ENCODE measurements at places on chromosomes 5 and 9. TPM values are rescaled to one million over a fixed set of nuclear protein-coding genes. Genes with fewer than 3 reads are reported as not detected.

GRCh38 chr5:101435768-101436167, 532.7 kb upstream of the ST8SIA4 start:
- DNase-seq = no peak

The PAX5 gene
- total RNA-seq = 0.12 TPM

GRCh38 chr5:18965893-18966292, 1022.1 kb downstream of the CDH18 start:
- DNase-seq = no peak

DNA sequence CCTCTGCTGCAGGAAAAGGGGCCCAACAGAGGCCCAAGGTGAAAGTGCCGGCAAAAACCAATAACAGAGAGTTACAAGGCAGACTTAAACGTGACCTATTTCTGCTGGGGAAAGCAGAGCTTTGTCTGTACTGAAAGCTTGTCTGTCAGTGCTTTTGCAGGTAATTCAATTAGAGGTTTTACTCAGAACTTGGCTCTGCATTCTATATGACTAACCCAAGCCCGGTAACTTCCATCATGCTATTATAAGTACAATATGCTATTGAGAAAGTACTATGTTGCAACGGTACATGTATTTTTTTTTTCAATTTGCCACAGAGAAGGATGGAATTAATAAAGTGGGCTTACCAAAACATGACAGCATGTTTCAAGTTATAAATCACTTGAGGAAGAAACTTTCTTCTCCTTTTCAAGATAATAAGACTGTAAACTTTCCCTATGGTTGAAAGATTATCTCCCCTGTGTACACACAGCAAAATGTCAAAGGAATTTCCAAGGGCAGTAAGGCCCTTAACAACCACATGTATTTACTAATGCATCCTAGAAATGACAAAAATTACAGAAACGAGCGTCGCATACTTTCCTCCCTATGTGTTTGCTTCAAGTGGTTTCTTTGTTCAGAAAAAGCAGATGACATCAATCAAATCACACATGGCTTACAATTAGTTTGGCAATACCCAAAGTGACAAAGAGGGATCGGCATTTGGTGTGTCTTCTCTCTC, 282.4 kb downstream of the EFNA5 start:
- peak; percentile 17 for DNase-seq

The PPIC gene
- not detected for total RNA-seq

The PHF24 gene
- 0.12 TPM for total RNA-seq

GRCh38 chr9:131667576-131667975, 72.3 kb downstream of the RAPGEF1 start:
- peak; percentile 94 for DNase-seq

DNA sequence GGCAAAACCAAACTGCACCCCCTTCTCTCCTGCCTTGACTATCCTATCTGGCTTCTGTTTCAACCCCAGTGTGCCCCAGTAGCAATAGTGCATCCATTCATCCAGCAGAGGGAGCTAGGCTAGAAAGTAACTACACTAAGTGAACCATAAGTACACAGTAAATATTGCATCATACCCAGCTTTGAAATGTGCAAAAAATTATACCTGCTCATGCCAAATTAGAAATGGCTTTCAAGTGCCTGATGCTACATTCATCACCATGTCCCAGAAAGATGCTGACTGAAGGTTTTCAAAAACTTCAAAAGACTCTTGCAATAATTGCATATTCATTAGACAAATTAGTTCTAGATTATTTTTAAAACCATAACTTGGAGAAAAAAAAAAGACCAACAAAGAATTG, 153.5 kb downstream of the PRELID2 start:
- DNase-seq = peak; percentile 43

DNA sequence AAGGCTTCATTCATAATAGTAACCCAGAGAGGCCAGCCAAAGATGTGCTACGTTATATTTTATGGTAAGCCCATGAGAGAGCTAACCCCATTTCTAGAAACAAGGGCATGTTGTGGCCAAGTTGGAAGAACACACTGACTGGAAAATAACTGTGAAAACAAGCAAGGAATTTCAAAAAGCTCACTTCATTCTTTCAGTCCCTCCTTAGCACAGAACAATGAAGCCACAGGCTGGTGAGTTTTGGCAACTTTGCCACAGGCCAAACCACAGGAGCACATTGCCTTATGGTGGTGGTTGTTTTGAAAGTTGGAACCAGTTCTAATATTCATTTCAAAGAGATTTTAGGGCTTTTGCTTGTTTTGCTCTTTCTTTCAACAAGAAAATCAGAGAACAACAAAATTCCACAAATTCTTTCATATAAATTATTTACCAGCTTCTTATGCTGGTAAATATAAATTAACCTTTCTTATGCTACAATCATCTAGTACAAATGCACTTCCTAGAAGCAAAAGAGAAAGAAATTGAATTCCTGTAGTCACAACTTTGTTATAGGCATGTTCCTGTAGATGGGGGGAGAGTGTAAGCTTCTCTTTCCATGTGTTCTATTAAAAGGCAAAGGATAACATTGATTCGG, 225.4 kb upstream of the RFX3 start:
- peak; percentile 36 for DNase-seq

The SH3RF2 gene
- 0.12 TPM for total RNA-seq

The F2RL2 gene
- not detected for total RNA-seq

DNA sequence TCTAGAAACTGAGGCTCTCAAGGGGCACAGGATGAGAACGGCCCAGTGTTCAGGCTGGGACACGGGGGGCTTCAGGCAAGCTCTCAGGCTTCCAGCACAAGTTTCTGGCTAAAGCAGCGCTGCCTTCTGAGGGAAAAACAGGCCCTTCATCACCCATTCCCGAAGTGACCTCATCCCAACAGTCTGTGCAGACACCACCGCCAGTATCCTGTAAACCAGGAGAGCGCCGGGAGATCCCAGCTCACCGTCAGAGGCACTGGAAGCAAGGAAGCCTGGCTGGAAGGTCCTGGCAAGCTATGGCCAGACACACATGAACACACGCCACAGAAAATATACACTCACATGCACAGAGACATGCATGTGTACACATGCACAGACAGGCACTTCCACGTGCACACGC, 8.8 kb downstream of the SLC12A7 start:
- no peak for DNase-seq

- no peak for DNase-seq
These were observed 35.1 kb downstream of the MRPL36 start for GRCh38 chr5:1764606-1764960.

The GGTA1 gene
- not detected for total RNA-seq

- DNase-seq = no peak
These were observed 21.6 kb downstream of the CATSPER3 start for GRCh38 chr5:134989266-134989830.

GRCh38 chr9:28329323-28329722, 756.0 kb upstream of the C9orf72 start:
- DNase-seq = no peak

DNA sequence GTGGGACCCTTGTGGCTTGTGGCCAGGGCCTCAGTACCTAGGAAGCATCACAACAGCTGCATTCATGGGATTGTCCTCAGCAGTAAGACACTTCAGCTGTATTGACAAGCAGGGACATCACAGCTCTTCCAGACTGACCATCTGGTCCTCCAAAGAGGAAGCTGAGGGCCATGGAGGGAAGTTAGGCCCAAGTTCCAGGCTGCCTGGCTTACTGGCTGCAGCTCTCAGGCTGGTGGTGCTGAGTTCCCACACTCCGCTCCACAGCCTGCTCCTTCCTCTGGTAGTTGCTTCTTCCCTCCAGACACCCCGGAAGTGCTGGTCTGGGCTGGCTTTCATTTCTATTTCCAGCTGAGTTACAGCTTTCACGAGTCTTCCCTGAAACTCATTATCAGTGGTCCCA, 5.7 kb upstream of the STING1 start:
- DNase-seq = no peak

DNA sequence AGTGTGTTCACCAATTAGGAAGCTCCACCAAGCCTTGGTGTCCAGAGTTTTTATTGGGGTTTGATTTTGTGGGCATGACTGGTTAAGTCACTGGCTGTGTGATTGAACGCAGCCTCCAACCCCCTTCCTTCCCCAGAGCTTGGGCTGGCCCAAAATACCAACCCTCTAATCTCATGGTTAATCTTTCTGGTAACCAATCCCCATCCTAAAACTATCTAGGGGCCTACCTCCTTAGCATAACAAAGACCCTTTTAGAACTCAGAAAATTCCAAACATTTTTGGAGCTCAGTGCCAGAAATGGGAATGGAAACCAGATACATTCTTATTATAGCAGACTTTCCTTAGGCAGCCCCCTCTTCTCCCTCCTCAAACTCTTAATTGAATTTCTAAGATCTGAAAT, 35.9 kb upstream of the HRH2 start:
- no peak for DNase-seq

DNA sequence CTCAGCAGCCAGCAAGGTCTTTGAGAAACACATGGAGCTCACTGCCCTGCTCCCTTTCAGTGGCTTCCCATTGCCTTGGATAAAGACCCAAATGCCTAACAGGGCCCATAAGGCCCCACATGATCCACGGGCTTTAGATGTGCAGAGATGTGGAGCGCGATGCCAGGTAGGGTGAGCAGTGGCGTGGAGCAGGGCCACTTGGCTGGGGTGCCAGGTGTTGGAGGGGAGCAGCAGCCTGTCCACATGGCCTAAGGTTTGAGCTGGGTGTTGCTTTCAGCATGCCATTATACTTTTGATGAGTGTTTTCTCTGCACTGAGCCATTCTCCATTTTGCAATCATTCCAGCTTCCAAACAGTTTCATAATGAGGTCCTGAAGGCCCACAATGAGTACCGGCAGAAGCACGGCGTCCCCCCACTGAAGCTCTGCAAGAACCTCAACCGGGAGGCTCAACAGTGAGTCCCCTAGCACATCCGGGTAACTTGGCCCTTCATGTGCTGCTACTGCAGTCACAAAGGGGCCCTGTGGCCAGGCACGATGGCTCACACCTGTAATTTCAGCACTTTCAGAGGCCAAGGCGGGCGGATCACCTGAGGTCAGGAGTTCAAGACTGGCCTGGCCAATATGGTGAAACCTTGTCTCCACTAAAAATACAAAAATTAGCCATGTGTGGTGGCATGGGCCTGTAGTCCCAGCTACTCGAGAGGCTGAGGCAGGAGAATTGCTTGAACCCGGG, 11.1 kb downstream of the GLIPR2 start:
- DNase-seq = no peak

The ABO gene
- not detected for total RNA-seq

GRCh38 chr9:131723632-131724031, 16.2 kb downstream of the RAPGEF1 start:
- no peak for DNase-seq

GRCh38 chr5:96121364-96121763, 159.7 kb upstream of the ELL2 start:
- no peak for DNase-seq

- DNase-seq = no peak
These were observed 12.8 kb downstream of the PTAR1 start for GRCh38 chr9:69746859-69747560.

DNA sequence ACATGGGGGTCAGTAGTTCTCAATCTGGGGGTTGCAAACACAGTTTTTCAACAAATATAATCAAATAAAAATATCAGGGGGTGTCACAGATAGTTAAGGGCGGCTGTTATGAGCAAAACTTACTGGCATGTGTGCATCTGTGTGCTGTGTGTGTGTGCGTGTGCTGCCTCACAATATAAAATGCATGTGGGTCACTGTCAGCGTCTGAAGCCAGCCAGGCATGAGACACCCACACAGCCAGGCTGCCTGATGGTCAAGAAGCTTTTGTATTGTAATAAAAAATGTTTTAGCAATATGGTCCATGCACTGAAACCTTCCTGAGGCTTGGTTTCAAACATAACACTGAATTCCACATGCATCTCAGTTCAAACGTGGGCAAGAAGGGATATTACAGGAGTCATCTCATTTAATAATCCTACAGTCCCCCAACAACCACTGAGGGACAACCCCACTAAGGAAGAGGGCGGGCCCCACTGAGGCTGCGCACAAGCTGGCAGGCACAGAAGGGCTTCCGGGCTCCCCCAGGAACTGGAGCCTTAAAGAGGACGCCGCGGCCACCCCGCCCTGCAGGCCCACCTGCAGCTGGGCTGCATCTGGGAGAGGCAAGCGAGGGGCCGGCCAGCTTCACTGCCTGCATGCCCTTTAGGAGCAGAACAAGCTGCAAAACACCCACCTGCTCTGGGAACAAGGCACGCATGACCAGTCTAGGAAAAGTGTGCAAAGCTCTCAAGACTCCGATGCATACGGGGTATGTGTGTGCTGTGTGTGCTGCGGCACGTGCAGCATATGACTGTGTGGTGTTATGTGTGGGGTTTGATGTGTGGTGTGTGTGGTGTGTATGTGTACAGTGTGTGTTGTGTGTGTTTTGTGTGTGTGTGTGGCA, 14.1 kb downstream of the SEMA4D start:
- DNase-seq = peak; percentile 74

DNA sequence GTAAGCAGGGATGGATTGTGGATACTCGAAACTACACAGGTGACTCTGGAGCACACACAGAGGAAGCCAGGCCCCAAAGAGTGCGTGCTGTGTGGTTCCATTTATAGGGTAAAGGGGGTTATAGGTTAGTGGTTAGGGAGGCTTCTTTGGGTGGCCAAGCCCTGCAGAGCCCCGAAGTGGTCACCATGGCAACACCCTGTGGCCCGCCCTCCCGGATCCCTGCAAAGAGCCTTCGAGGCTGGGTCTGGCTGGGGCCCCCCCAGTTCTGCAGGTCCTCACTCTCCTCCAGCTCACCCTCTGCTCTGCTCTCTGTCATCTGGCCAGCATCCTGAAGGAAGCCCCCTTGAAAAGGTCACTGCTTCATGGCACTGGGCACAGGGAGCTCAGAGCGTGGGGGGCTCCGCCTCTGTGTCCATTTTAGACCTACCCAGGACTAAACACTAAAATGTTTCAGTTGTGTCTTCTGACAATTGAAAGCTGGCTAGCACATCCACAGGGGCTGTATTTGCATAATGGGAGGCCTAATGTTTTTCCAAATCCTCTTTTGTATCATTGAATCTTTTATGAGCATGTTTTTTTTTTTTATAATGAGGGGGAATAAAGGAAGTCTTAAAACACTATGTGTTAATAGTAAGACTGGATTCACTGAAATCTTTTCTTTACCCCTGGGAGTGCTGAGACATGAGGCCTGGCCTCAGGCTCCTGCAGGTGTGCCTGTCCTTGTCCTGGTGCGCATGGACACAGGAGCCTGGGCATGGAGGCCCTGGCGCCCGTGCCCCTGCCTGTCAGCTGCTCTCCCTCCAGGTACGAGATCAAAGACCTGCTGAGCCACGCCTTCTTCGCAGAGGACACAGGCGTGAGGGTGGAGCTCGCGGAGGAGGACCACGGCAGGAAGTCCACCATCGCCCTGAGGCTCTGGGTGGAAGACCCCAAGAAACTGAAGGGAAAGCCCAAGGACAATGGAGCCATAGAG, 55.3 kb downstream of the WNK2 start:
- DNase-seq = no peak

DNA sequence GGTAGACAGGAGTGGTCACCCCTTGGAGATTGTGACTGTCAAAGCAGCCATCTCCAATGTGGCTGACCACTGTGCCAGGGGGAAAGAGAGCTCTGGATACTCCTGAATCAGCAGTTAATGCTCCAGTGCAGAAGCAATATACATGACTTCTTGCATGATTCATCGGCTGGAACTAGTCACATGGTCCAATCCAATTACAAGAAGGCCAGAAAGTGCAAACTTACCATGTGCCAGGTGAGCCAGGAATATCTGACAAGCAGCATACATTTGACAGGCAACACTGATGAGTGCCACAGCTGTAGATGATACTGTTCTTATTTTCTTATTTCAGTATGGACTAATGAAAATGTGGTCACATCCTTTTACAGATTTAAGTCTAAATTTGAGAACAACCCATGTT, 440.0 kb upstream of the MPDZ start:
- no peak for DNase-seq

GRCh38 chr5:77087484-77088261, 588 bp upstream of the ZBED3 start:
- DNase-seq = no peak

The PCDHB4 gene
- not detected for total RNA-seq

The C9 gene
- not detected for total RNA-seq

Data from activated CD4-positive, alpha-beta memory T cell treated with anti-CD3 and anti-CD28 coated beads for 36 hours (primary cell).